ENCODE measurements at places on chromosomes 1 and 21.

DNA sequence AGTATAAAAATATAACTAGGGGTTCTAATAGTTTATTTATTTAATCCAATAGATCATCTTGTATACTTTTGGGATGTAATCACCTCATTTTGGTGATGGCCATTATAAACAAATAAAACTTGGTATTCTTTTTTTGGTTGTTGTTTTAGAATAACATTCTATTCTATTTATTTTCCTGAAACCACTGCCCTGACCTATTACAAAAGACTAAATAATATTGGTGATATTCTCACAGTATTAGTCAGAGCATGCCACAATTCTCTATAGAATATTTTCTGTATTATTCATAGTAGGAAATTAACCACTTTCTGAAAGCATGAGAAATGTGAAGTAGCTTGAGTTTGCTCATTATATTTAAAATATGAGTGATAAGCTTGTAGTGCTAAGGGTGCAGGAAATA lies 54.1 kb upstream of the LRRC7 start:
- DNase-seq = no peak

DNA sequence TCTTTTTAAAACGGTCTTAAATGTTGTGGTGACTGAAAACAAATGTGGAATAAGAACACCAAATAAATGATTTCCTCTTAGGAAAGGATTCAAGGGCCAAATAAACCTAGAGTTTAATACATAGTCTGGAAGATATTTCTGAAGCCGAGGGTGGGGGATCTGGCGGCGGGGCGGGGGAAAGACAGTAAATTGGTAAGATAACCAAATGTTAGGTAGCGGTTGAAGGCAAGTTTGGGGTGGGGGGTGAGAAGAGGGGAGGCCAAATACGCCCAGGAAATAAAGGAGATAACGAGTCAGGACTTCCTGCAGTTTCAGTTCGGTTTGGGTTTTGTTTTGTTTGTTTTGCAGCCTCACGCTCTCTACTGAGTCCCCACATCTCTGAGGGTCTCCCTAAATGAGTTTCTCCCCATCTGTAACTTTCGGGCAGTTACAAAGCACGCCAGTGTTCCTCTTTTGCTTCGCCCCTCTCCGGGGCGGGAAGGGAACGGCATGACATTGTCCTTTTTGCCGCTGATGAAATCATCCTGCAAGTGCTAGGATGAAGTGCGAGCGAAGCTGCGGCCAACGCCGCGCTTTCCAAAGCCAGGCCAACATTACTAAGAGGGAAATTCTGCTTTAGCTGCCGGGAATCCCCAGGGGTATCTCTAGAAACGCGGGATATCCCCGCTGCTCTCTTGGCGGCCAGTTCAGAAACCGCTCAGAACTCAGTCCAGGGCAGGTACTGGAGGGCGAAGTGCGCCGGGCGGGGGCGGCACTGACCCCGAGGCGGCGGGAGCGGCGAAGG lies 844 bp downstream of the NIBAN1 start:
- peak; percentile 74 for DNase-seq

DNA sequence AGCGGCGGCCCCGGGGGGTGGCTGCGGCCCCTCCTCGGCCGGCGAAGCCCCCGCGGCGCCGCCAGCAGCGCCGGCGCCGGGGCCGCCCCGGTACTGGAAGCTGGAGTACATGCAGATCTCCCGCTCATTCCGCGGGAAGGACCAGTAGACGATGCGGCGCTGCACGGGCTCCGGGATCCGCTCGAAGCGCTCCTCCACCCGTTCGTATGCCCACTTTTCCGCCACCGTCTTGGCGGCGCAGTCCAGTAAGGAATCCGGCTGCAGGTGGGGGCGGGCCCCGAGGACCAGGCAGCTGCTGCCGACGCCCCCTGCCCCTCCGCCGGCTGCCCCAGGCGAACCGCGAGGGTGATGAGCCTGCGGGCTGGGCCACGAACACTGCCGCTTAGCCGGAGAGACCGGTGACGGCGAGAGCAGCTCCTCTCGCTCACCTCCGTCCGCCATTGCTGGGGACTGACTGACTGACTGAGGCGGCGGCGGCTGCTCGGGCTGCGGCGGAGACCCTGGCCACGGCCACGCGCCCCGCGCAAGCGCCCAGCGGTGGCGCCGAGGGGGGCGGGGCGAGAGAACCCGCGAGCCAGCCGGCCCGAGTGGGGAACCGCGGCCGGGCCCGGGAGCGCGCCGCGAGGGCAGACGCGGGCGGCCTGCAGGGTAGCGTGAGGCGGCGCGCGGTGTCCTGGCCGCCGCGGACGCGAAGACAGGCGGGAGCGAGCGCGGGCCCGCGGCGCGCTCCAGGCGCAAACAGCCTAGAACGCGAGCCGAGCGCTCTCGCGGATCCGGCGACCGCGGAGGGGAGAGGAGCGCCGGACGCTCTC lies at the start of gene ZSWIM5:
Gene ZSWIM5, minus strand, starts transcription at position 696 of the 812 bp plus-strand sequence. Its CDS starts 255 bp downstream, at position 441.
- DNase-seq = peak; percentile 82

GRCh38 chr1:227794817-227795192 lies 20.7 kb upstream of the PRSS38 start:
- no peak for DNase-seq

DNA sequence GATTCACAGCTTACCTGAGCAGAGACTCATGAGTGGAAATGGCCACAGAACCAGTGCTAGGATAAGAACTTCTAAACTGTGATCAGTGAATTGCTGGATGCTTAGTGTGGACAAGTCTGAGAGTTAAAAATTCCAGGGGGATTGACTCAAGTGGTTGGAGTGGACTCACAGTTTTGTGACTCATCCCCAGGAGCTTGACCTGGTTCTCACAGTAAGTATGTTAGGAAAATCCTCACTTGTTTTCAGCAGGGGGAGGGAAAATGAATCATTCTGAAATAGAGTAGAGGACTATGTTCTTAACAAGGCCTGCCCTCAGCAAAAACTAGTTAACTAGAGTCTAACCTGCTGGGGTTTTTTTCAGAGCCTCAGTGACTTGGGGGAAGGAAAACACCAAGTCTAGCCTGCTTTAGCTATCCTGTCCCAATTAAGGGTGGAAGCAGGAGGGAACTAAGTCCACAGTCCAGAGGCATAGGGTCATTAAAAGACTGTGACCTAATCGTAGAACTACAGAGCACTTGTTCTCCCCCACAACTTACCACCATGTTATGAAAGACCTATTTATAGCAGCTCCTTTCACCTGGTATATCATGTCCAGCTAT lies 6.1 kb upstream of the CDC73 start:
- no peak for DNase-seq

DNA sequence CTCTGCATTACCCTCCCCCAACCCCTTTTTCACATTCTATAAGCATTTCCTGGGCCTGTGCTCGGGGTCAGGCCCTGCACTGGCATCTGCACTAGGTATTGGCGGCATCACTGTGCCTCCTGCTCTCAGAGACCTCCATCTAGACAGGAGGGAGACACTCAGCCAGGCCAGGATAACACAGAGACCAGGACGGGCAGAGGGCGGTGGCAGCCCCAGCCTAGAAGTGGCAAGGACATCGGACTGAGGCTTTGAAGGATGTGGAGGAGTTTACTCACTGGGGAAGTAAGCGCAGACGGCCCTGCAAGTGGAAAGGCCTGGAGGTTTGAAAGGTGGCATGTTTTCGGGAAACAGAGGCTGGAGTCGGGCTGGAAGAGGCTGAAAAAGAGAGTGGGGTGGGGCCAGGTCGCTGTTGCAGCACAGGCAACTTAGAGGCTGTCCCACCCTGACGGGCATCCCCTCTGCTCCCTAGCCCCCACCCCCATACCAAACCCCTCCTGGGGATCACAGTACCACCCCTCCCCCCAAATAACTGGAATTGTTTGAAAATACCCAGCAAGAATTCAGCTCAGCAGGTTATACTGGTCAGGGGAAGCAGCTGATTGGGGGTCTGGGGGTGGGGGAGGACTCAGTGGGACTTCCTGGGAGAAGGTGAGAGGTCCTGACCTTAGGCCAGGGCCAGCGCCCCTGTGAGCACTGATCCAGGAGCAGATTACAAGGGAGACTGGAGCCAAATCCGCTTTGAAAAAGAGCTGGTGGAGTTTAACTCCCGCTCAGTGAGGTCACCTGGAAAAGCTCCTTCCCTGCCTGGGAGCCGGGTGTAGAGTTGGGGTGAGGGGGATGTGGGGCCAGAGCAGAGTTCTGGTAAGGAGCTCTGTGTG lies 121.8 kb upstream of the WNT4 start:
- DNase-seq = no peak

GRCh38 chr1:200351826-200352549 lies 57.8 kb downstream of the ZNF281 start:
- peak; percentile 15 for DNase-seq

- DNase-seq = peak; percentile 74
These were observed 32.7 kb upstream of the WASF2 start for GRCh38 chr1:27522432-27523336.

- no peak for DNase-seq
These were observed 16.3 kb downstream of the COL18A1 start for GRCh38 chr21:45421071-45421845.

GRCh38 chr1:81314513-81315233 lies 486.1 kb upstream of the ADGRL2 start:
- no peak for DNase-seq

- DNase-seq = no peak
These were observed 12.7 kb upstream of the HEYL start for GRCh38 chr1:39652105-39652504.

GRCh38 chr21:42401154-42401553 lies 2.5 kb upstream of the UBASH3A start:
- no peak for DNase-seq

GRCh38 chr1:217079584-217079983 lies 356.4 kb upstream of the ESRRG start:
- DNase-seq = no peak

GRCh38 chr21:46268371-46268770 lies 17.0 kb downstream of the MCM3AP start:
- no peak for DNase-seq

- no peak for DNase-seq
These were observed at the start of gene CHI3L2 for GRCh38 chr1:111227434-111227833. Gene CHI3L2 (plus strand): TSS chr1:111227713. CDS start chr1:111227730, 17 bp downstream.

GRCh38 chr1:55692726-55693125 lies 477.6 kb upstream of the USP24 start:
- DNase-seq = no peak

DNA sequence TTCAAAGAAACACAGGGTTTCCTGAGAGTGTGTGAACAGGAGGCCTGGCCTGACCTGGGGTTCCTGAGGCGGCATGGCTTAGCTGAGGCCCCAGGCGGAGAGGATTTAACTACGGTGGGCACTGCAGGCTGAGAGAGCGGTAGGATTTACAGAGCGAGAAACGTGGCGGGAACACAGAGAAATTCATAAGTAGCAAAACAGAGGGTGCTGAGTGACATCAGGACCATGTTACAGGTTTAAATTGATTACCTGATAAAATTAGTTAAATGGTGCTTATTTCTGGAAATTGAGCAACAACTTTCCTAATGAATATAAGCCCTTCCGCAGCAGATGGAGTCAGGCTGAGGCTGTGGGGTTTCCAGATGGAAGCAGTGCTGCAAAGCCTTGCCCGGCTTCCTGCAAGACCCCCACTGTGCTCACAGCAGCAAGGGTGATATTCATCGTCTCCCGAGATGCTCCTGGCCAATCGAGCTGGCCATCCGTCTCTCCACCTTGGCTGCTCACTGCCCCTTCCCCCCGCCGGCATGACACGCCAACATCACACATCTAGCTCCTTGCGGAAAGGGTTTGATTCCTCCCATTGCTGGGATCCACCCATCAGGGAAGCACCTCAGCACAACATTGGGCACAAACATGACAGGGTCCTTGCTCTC lies 69.4 kb upstream of the MORC3 start:
- no peak for DNase-seq

GRCh38 chr1:59494145-59494833 lies 197.4 kb downstream of the FGGY start:
- DNase-seq = no peak

- DNase-seq = no peak
These were observed 8.5 kb upstream of the MYBPHL start for GRCh38 chr1:109315288-109315687.

GRCh38 chr1:198771563-198772153 lies 132.8 kb downstream of the PTPRC start:
- no peak for DNase-seq
